ENCODE measurements at places on chromosomes 6 and 20. TPM values are rescaled to one million over a fixed set of nuclear protein-coding genes. Genes with fewer than 3 reads are reported as not detected.

MCCD1 gene
- total RNA-seq, result not detected

ID4 gene
- 1.8 TPM for total RNA-seq

CYP21A2 gene
- 0.76 TPM for total RNA-seq

KIAA1586 gene
- total RNA-seq, result 11.2 TPM

C20orf144 gene
- total RNA-seq, result 0.45 TPM

KHDC1L gene
- total RNA-seq, result not detected

VAPB gene
- 92.7 TPM for total RNA-seq
